Stimulated activated CD4-positive, alpha-beta T cell treated with anti-CD3 and anti-CD28 coated beads, TNF-alpha, amount 100 ng/mL, for 4 hours (primary cell): ENCODE measurements at places on chromosomes 7 and 10.

DNA sequence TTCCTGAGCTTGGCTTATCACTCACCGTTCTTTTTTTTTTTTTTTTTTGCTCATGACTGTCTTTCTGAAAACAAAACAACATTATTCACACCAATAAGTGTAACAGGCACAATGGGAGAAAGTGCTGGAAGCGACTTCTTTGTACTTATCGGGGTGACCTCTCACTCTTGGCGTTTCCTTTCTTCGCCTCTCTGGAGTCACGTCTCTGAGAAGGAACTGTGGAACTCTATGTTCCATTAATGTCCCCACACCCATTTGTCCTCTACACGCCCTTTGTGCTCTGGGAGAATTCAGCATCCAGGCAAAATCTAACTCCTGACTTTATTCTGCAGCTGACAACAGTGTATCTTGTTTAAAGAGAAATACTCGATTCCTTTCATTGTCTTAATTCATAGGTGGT lies 70.8 kb upstream of the FAM204A start:
- DNase-seq: no peak

DNA sequence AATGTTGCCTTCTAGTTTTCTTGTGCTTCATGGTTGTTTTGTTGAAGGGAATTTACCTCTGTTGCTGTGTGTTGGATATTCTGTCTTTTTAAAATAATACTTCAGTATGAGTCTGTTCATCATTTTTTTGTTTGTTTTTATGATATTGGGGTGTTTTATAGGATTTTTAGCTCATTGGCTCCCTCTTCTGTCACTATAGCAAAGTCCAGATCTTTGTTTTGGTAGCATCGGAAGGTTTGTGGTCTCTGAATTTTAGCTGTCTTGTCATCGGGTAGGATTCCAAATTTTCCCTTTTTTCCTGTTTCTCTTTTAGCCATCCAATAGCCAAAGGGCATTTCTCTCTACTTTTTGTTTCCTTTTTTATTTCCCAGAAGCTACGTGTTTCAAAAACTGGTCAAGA lies 91.4 kb downstream of the EXOC4 start:
- no peak for DNase-seq

GRCh38 chr10:103254113-103254512 lies 8.4 kb downstream of the RPEL1 start:
- DNase-seq: no peak

- no peak for DNase-seq
These were observed 478 bp upstream of the ZNF22 start for GRCh38 chr10:45000138-45000751.

DNA sequence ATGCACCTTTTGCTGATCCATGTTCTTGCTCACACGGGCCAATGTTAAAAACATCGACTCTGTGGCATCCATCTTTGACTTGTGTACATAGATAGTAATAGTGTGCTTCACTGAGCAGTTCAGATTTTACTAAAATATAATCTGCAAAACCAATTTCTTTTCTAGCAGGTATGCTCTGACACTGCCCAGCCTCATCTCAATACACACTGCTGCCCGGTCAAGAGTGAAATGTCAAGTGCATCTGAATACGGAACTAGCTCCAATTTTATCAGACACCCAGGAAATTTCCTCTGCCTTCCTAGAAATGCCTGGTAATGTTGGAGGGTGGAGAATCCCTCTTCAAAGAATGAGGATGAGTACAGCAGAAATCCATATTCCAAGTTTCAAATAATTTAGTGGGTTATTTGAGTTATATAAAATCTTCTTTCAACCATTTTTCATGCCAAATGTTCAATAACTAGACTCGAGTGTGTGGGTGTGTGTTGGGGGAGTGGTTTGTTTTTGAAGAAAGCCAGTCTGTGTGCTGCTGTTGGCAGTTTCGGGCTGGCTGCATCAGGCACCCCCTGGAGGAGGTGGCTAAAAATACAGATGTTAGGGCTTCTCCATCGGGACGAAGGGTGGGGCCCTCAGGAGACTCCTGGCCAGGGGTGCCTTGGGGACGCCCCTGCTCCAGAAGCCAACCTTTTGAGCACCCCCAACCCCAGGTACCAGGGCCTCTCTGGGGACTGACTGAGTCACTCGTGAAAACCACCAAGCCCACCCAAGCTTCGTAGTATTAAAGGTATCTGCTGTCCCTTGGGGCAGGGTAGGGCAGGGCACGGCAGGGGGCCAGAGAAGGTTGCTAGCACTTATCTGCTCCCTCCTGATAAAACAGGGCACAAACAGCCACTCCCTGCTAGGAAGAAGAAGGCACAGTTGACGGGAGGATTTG lies 15.4 kb downstream of the CTBP2 start:
- no peak for DNase-seq

DNA sequence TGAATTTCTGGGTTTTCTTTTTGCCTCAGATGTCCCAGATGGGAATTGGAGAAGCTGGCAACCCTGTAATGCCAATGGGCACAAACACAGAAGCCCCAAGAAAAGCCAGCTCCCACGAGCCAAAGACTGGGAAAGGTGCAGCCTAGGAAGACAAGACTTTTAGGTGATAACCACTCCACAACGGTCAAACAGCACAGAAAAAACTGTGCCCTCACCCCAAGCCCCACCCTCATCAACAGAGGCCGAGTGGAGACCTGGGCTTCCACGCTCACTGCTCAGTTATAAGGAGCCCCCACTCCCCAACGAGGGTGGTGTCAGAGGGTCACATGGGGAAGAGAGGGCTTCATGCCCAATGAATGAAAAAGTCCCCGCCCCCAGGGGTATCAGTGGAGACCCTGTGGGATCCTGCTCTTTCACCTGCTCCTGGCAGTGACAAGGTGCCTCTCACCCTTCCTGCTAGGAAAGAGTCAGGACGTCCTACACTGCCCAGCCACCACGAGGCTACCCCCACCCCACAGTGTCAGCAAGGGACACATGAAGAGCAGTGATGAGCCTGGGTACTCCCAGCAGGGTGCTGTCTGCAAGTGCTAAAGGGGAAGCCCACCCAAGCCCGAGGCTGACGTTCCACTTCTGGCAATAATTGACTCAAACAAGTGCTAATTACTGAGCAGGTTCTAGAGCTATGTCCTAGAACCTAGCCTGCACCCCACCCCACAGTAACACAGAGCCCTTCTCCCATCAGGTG lies 8.3 kb downstream of the TMEM273 start:
- no peak for DNase-seq

- DNase-seq: no peak
These were observed 138.2 kb downstream of the RPS24 start for GRCh38 chr10:78171633-78172400.

GRCh38 chr7:30752979-30753378 lies 1.0 kb downstream of the INMT start:
- no peak for DNase-seq

- no peak for DNase-seq
These were observed 83.6 kb upstream of the TMEM106B start for GRCh38 chr7:12127455-12127854.

DNA sequence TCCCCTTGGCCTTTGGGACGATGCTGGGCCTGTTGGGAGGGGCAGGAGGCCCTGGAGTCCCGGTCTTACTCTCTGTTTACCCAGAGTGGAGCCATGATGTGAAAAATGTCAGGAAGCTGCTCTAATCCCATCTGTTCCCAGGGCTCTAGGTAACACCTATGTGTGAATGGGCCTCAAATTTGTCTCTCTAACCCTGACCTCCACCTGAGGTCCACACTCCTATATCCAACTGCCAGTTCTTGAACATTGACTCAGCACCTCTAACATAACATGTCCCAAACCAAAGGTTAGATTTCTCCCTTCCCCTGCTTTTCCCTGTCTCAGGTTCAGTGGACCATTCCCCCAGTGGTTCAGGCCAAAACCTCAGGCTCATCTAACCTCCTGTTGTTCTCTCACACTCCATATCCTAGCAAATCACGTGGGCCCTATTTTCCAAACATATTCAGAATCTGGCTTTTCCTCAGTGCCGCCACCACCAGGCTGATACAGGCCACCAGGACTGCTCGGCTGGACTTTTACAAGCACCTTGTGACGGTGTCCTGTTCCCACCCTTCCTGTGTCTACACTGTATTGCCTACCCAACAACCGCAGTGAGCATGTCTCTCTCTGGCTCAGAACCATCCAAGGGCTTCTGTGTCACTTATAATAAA lies 130.6 kb downstream of the ATXN7L1 start:
- no peak for DNase-seq

DNA sequence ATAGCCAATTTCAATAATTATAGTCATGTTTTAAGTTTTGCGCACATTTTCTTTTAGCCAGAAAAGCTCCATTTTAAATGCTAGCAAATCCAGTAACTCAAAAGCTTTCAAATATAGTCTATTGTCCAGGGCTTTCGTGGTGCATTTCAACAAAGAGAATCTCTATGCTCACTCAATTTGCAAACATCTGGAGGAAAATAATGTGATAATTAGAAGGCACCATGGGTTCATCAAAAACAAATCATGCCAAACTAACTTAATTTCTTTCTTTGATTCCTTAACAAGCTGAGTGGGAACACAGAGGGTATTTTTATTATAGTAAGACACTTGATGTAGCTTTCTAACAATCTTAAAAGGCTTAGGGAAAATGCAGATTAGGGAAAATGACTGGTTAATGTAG lies 179.8 kb downstream of the NXPH1 start:
- no peak for DNase-seq

- no peak for DNase-seq
These were observed 201.1 kb downstream of the NSUN6 start for GRCh38 chr10:18450298-18450697.

- peak; percentile 5 for DNase-seq
These were observed 6.4 kb upstream of the GPR22 start for GRCh38 chr7:107463139-107464078.

GRCh38 chr7:30321882-30322192 lies 37.4 kb downstream of the ZNRF2 start:
- no peak for DNase-seq

DNA sequence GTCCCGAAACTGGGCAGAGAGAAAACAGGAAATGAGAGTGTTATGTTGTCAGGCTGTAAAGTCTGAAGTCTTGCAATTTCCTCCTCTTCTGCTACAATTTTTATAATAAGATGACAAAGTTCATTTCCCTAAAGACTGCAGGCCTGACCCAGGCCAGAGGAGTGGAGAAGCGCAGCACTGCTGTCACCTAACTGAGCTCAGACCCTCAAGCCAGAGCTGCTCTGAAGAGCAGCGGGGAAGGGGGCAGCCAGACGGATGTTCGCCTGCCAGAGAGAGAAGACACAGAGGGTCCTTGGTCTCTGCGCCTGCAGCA lies 12.6 kb upstream of the AOAH start:
- DNase-seq: no peak

DNA sequence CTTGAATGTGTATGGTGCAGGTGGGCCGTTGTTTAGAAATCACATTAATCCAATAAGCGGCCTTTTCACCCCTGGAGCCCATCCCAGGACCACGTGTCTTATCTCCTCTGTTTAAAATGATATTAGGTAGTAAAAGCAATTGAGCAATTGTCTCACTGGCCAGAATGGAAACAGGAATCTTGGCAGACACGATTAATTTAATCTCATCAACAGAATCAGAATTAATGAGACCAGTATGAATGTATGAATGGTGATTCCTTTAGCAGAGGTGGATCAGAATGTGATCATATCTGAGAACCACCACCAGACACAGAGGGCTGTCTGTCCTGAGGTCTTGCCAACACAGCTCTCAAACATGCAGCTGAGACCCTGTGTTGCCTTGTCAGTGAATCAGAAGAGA lies 1591.4 kb downstream of the REEP3 start:
- DNase-seq: no peak

DNA sequence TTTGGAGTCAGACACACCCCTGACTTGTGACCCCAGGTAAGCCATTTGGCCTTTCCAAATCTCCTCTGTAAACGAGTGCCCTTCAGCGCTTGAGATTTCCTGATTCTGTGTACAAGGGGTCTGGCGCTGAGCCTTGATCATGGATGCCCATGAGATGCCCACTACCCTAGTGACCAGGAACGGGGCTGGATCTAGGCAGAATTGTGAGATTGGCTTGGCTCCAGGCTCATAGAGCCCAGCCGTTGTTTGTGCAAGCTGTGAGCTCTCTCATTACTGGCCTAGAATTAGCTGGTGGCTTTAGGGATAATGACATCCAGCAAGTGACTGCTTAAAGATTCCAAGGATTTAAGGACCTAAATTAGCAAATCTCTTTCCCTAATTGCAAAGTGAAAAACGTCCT lies 84.9 kb downstream of the CAMK1D start:
- DNase-seq: no peak

GRCh38 chr7:130473876-130474275 lies 18.0 kb upstream of the MEST start:
- DNase-seq: no peak

- no peak for DNase-seq
These were observed 25.5 kb downstream of the VOPP1 start for GRCh38 chr7:55546814-55547213.

DNA sequence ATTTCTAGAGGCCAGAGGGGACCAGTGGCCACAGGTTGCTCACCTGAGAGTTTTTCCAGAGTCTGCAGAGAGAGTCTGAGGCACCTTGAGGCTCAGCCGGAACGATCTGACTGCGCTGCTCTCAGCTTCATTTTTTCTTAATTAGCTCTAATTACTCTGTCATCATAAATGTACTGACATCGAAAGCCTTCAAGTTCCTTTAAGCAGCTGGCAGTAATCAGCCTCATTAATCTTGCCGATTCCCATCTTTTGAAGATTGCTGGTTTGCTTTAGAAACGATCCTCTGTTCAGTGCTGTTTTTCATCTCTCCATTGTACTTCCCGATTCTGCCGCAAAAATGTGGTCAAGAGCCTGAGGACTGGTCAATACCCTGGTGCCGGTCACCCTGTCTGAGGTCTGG lies 454.7 kb downstream of the TYW1 start:
- no peak for DNase-seq

GRCh38 chr10:73998929-73999691 lies 1.2 kb downstream of the VCL start:
- no peak for DNase-seq

DNA sequence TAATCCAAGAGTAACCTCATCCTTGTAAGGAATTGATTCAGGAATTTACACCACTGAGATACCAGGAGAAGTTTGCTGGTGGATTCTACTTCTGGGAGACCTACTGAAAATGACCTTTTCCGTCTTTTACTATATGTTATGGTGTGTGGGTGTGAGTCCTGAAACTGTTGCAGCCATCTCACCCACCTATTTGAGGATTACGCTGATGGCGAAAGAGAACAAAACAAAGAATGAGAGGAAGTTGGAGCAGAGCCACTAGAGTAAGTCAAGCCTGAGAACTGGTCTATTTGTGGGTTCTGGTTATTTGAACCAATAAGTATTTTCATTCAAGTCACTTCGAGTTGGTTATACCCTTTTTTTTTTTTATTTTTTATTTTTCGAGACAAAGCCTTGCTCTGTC lies 12.7 kb upstream of the ABCC2 start:
- no peak for DNase-seq

GRCh38 chr7:47730142-47730541 lies 148.2 kb upstream of the TNS3 start:
- no peak for DNase-seq

GRCh38 chr7:124692425-124692824 lies 73.2 kb downstream of the GPR37 start:
- no peak for DNase-seq

- no peak for DNase-seq
These were observed 127.6 kb upstream of the CXCL12 start for GRCh38 chr10:44512431-44513022.

DNA sequence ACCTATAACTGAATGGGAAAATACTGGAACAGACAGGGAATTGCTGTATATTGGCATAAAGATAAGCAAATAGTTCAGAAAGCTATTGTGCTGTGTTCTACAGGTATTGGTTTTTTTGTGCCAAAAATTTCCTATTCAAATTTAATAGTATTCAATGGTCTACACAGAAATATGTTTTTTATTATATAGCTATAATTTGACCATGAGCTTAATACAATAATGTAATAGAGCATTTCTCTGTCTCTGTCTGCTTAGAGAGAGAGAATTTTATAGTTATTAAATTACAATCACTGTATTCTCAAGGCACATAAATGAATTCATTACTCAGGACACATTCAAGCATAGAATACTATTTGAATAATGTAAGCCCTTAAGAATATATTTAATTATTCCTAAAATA lies 62.3 kb upstream of the FZD8 start:
- no peak for DNase-seq
